ENCODE measurements at places on chromosomes 6 and 20.

- no peak for DNase-seq
These were observed 146.4 kb upstream of the FAM83B start for GRCh38 chr6:54700158-54700557.

- DNase-seq, result no peak
These were observed 12.5 kb downstream of the ITPR3 start for GRCh38 chr6:33633462-33634158.

DNA sequence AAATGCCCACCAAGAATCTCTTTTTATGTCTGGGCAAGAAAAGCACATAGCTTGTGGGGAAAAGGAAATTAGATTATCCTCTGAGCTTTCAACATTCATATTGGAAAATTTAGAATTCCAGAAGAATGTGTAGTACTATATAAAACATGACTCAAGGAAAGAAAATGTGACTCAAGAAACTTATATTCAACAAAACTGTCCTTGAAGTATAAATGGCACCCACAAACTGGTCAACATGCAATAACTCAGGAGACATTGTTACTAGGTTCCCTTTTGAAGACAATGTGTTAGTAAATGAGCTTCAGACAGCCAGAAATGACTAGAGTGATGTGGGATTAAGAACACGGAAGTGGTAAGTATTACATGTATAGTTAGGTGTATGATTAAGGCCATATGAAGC, 26.1 kb upstream of the TINAG start:
- no peak for DNase-seq

- no peak for DNase-seq
These were observed 268.3 kb upstream of the ARID1B start for GRCh38 chr6:156508923-156509322.

- no peak for DNase-seq
These were observed 49.3 kb downstream of the ELOVL4 start for GRCh38 chr6:79898076-79898475.

- DNase-seq, result no peak
These were observed 48.6 kb downstream of the TOMM6 start for GRCh38 chr6:41836022-41836659.

GRCh38 chr6:64013011-64013410, 377.4 kb downstream of the PHF3 start:
- DNase-seq, result no peak

DNA sequence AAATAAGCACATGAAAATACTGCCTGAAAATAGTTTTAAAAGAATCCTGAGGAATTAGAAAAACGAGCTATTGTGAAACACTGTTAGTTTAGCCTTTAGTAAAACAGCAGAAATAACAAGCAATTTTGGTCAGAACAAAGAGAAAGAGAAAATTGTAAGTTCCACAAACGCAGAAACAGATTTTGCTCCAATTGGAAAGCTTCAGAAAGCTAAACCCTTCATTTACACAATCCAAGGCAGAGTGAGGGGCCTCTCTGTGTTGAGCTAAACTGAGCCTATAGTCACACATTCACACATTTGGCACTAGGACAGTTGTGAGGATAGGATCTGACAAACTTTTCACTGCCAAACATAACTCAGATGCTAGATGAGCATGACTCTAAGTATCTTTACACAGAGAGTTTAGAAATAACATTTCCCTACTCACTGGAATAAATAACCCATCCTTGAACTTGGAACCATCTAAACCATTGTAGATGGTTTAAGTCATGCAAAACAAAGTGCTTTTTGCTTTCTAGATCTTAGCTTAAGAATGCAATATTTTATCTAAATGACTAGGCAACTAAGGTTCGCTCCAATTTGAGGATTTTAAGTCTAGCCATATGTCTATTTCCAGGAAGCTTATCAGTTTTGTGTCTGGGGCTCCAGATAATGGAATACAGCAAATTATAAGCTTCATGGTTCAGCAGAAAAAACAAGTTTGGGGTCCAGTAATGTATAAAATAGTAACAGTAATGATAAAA, 122.6 kb downstream of the SGK1 start:
- DNase-seq, result no peak

GRCh38 chr6:43246301-43247113, 3.2 kb downstream of the TTBK1 start:
- DNase-seq, result peak; percentile 90

- no peak for DNase-seq
These were observed 503.7 kb upstream of the IRAK1BP1 start for GRCh38 chr6:78363688-78364087.

GRCh38 chr6:139037490-139037889, 8.9 kb downstream of the ABRACL start:
- no peak for DNase-seq

DNA sequence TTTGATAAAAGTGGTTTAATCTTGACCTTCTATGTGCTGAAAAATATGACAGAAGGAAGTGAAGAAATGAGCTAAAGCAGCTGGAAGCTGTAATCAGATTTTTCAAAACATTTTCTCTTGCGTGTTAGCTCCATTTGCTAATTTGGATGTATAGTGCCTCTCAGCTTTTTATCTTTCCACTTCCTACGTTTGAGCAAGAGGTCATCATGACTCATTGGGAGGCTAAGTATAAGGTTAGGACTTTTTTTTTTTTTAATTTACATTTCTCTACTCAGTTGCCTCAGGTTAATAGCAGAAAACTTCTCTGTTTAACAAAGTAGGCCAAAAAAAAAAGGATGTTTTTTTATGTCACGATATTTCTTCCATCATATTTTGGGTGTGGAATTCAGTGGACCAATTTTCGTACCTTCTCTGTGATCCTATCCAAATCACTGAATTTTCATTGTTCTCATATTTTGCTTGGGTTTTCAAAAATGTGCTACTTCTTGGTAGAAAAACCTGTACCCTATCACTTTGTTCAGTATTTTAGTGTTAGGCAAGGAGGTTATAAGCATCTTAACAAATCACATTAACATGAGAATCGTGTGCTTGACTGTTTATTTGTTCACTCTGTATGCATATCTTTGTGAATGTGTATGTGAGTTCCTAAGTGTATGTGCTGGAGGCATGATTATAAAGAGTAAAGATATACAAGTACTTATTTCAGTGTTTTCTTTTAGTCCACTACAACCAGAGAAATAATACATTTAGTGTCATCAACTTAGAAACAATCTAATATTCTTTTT, 1028.3 kb upstream of the EYS start:
- DNase-seq, result no peak

DNA sequence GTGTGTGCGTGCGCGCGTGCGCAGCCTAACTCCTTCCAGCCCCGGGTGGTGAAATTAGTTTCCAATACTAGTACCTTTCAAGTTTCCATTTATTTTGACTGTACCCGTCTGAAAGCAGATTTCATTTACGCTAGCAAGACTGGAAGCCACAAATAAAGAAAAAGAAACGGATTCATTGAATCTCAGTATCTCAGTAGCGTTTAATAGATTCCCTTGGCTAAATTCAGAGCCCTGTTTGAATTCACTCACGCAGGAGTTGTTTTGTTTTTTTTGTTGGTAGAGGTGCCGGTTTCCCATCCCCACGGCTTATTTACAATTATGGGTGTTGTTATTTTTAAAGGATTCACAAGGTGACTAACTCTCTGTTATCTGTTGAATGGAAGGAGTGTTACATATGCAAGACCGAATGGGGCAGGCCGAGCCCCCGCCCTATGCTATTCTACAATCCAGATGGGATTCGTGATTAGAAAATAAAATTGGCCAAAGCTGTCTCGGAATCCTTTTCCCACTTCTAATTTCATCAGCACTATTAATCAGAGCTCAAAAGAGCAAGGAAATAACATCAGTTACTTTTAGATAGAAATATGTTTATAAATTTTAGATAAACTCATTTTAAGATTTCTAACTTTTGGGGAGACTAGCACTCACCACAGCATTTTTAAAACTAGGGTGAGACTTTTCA, 2.3 kb upstream of the INSM1 start:
- DNase-seq, result no peak

DNA sequence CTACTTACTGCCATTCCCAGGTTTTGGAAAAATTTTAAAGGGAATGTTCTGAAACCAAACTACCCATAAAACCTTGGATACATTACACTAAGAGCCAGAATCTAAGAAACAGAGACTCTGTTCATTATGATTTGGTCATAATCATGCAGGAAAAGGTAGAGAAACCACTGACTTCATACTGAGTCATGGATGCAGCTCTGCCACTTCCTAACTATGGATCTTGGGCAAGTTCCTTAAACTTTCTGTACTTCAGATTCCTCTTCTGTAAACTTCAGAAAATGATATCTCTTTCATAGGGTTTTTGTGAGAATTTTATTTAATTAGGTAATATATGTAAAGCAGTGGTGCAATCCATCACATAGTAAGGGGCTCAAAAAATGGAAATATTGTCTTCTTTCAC, 20.0 kb downstream of the PLA2G7 start:
- DNase-seq, result no peak

DNA sequence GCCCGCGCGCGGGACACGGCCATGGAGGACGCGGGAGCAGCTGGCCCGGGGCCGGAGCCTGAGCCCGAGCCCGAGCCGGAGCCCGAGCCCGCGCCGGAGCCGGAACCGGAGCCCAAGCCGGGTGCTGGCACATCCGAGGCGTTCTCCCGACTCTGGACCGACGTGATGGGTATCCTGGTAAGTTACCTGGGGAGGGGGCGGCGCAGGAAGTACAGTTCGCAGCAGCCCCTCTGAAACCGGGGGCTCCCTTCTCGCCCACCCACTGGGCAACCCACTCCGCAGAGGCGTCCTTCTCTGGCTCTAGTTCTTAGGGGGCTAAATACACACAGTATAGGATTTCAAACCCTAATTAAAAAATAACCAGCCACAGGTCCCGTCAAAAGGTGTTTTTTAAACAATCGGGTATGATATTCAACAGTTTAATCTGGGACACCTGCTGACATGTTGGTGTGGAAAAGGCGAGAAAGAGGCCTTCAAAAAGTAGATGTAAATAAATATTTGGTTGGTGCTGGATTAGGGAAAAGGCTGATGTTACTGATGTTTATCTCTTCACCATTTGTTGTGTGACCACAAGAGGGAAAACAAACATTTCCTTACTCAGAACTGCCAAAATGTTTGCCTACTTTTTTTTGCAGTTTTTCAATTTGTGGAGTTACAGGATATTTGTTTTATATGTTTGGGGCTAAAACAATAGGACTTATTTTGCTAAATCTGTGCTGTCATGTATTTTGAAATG, 577 bp downstream of the SASH1 start:
- DNase-seq, result no peak

- DNase-seq, result no peak
These were observed 2.3 kb upstream of the TXNDC5 start for GRCh38 chr6:7912736-7913517.

DNA sequence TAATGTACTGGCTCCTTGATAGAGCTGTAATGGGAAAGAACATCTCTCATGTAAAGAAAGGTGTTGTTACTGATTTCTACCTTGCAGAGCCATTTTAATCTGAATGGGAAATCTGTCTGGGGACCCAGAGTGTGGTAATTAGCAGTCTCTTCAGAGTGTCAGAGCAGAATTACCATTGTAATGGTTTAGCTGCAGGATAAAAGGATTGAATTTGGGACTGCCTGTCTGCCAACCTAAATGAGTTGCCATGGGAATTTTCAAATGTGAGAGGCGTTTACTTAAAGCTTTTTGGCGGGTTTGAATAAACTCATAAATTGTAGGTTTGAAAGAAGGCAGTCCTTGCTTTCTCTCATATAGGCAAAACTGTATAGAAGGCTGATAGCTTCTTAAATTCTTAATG, 128.8 kb downstream of the QKI start:
- peak; percentile 48 for DNase-seq

DNA sequence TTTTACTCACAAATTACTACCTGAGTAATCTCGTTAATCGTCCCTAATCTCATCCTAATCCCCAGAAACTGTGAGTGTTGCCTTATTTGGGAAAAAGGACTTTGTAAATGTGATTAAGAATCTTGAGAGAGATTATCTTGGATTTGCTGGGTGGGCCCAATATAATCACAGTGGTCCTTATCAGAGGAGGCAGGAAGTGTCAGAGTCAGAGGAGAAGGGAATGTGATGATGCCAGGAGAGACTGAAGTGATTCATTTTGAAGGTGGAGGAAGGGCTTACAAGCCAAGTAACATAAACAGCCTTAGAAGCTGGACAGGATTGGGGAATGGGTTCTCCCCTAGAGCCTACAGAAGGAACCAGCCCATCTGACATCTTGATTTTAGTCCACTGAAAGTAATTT, 16.7 kb downstream of the RPP21 start:
- DNase-seq, result no peak

GRCh38 chr6:107917451-107918375, 40.3 kb downstream of the SEC63 start:
- DNase-seq, result peak; percentile 60

DNA sequence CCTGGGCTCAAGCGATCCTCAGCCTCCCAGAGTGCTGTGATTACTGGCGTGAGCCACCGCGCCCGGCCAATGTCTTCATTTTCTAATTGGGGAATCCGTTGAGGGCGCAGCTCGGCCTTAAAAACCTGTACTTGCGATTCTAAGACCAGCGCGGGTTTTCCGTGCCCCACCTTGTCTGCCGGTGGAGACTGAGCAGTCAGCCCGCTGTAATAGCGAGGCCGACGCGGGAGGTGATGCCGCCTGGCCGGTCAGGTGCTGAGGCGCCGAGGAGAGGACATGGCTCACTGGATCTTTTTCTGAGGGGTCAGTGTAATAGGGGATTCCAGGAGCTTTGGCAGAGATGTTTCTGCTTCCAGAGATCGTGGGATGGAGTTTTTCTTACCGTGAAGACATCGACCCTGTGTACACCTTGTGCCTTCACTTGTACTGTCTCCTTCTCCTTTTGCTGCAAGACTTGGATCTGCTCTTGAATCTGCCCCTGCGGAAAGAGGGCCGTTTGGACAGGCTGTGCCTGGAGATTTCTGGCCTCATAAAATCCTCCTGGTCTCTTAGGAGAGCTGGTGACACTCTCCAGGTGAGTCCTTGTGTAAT, 1.5 kb downstream of the TRIM31 start:
- no peak for DNase-seq

DNA sequence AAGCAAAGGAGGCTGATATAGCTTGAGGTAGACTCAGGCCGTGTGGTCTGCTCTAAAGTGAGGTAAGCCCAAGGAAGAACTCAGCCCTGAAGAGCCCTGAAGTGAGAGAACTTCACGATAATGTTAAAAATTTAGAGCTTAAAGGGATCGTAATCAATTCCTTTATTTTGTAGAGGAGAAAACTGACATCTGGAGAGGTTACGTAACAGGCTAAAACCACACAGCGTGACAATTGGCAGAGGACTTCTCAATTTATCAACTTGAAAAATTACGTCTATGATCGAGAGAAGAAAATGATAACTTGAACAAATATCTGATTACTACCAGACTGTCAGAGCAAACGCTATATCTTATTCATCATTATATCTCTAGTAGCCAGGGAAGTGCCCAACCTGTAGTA, 121.8 kb upstream of the FOXO3 start:
- DNase-seq, result no peak

GRCh38 chr6:26355366-26355765, 9.6 kb upstream of the BTN3A2 start:
- no peak for DNase-seq

All from iPS DF 19.7 (cell line).